ENCODE measurements at places on chromosomes 2 and 18.

- DNase-seq = peak; percentile 60
Measured at GRCh38 chr2:10497797-10498251, 49.7 kb upstream of the ODC1 start.

DNA sequence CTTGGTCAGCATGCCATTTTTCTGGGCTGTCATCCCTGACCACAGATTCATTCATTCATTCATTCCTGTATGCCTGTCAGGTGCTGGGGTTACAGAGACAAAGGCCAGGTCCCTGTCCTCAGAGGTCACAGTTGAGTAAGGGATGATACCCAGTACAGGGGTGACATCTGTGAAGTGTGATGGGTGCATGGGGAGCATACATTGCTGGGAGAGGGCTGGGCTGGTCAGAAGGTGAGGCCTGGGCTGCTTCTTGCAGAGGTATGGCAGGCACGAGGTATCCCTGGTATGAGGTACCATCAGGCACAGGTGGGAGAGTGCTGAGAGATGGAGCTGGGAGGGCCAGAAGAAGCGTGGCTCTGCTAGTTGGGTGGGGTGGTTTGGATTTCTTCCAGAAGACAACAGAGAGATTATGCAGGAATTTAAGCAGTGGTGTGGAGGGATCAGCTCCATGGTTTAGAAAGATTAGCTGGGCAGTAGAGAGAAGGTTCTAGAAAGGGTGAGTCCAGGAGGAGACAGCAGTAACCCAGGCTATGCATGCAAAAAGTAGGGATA lies 181.9 kb upstream of the HAAO start:
- DNase-seq = no peak

GRCh38 chr2:138485019-138485418 lies 16.6 kb upstream of the SPOPL start:
- no peak for DNase-seq

GRCh38 chr2:101533561-101534148 lies 58.7 kb upstream of the RFX8 start:
- DNase-seq = peak; percentile 18

GRCh38 chr2:37020887-37021796 lies 54.8 kb upstream of the STRN start:
- DNase-seq = no peak

- DNase-seq = no peak
Measured at GRCh38 chr2:180570864-180571263, 409.5 kb upstream of the UBE2E3 start.

- peak; percentile 45 for DNase-seq
Measured at GRCh38 chr2:131038258-131039100, 54.8 kb downstream of the FAM168B start.

- no peak for DNase-seq
Measured at GRCh38 chr2:86552889-86553288, 10.4 kb downstream of the CHMP3 start.

Measured in stimulated activated effector memory CD8-positive, alpha-beta T cell treated with anti-CD3 and anti-CD28 coated beads, Interleukin-12 subunit alpha, Interleukin-12 subunit beta, amount 100 ng/mL, for 72 hours (primary cell).